Memory B cell (primary cell): ENCODE measurements at places on chromosomes 4 and X.

GRCh38 chr4:120923207-120923522 is 639 bp upstream of the PRDM5 start:
- DNase-seq, result no peak

DNA sequence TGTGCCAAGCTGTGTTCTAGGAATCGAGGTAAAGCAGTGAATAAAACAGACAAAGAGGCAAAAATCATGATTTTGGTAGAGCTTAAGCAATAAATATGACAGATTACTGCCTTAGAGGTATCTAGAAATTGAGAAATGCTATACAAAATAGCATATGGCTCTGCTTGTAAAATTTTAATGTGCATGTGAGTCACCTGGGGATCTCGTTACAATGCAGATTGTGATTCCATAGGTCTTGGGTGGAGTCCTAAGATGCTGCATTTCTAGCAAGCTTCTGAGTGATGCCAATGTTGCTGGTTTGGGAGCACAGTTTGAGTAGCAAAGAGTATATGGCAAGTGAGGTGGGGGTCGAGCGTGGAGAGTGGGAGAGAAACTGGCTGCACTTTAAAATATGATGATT is 697.3 kb upstream of the MAGEB2 start:
- DNase-seq, result no peak

- no peak for DNase-seq
Measured at GRCh38 chr4:158315706-158316105, 105.4 kb downstream of the TMEM144 start.

DNA sequence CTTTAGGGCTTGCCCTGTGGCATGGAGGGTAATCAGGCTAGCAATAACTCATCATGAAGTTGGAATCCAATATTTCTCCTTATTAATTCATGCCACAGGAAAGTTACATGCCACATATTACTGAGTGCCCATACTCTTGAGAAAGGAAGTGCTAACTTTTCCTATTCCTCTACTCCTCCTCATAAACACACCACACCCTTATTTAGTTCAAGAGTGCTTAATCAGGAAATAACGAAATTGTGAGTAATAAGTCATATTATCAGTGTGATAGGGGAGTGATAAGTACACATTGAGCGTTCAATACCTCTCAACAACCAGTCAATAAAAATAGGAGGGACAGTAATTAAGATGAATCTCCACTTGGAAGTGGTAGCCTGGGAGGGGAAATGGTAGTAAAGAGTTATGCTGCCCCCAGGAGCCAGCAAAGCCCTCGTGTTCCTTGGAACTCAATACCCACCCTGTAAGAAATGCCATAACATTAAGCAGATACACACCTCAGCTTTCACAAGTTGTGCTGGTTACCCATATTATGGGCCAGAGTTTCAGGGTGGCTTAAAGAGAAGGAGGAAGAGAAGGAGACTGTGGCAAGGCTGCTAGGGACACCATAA is 410.0 kb upstream of the NR3C2 start:
- no peak for DNase-seq

DNA sequence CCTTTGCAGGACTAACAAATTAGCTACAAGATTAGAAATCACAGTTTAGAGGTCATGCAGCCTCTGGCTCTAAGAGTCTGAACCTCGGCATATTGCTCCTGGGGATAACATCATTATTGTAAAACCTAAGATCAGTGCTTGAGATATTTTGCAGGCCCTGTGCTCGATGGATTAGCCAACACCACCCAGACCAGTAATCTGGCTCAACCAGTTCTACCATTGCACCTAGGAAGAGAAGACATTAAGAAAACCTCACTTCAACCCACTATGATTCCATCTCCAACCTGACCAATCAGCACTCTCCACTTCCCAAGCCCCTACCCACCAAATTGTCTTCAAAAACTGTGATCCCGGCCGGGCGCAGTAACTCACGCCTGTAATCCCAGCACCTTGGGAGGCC is 43.6 kb downstream of the WFS1 start:
- DNase-seq, result no peak

DNA sequence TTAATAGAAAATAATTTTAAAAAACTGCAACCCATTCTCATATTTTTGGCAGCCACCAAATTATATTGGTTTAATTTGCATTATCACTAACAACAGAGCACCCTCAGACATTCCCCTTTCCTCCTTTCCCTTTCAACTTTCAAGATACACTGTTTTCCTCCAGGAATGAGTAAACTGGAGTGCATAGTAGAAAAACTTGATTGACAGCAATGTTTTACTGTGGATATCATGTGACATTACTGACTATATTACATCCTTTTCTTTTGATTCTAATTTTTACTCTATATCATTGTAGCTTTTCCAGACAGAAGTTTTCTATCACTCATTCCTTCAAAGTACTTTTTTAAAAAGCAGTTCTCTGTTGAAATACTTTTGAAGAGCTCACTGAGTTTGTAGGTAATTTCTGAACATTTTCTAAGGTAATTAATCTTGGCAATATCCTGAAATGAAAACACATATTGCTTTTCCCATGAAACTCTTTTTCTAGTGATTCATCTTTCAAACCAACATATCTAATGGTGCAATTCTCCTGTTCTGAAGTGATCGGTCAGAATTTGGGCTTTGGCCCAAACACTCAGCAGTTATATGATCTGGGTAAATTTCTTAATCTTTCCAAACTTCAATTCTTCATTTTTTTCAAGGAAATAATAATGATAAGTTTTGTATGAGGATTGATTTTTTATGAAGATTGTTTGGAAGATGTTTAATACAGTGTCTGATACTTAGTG is 920.4 kb upstream of the EPHA5 start:
- DNase-seq, result no peak

DNA sequence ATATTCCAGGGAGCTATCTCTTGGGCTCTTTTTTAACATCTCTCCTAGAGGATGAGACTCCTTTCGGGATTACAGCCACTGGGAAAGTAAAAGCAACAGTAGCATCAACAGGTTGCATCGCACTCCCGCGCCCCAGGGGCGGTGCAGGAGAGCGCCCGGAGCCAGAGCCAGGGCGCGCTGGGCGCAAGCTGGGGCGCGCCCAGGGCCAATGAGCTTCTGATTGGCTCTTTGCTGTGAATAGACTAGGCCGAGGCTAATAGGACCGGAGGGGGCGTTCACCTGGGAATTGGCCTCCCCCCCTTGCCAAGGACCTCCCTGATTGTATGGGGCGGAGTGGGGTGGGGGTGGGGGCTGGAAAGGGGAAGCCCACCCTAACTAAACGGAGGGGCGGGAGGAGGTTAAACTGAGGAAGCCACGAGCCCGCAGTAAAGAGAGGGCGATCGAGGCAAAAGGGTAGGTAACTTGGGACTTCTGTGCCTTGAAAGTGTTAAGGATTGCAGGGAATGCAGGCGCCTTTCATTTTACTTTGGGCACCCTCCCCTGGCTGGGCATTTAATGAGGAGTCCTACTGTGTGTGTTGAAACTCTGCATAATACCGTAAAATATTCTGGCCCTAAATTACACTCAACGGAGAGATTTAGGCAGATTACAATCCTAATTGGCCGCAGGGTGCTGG is 1.1 kb upstream of the ATOH1 start:
- DNase-seq, result no peak

DNA sequence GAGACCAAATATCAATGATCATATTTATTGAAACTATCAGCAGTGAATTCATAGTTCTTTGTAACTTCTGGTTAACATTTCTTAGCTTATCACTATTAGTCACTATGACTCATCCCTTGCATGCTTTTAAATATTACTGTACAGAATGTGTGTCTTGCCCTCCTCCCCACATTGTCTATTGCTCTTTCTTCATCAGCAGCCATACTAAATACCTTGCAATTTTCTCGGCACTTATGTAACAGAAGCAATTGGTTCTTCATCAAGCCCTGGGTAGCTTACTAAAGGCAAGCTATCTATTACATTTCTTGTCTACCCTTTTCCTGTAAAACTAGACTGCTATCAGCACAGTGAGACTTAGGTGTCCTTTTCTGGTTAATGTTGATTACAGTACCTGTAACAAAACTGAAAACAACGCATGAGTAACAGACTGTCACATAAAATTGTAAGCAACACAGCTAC is 8.2 kb downstream of the KLHL4 start:
- no peak for DNase-seq

DNA sequence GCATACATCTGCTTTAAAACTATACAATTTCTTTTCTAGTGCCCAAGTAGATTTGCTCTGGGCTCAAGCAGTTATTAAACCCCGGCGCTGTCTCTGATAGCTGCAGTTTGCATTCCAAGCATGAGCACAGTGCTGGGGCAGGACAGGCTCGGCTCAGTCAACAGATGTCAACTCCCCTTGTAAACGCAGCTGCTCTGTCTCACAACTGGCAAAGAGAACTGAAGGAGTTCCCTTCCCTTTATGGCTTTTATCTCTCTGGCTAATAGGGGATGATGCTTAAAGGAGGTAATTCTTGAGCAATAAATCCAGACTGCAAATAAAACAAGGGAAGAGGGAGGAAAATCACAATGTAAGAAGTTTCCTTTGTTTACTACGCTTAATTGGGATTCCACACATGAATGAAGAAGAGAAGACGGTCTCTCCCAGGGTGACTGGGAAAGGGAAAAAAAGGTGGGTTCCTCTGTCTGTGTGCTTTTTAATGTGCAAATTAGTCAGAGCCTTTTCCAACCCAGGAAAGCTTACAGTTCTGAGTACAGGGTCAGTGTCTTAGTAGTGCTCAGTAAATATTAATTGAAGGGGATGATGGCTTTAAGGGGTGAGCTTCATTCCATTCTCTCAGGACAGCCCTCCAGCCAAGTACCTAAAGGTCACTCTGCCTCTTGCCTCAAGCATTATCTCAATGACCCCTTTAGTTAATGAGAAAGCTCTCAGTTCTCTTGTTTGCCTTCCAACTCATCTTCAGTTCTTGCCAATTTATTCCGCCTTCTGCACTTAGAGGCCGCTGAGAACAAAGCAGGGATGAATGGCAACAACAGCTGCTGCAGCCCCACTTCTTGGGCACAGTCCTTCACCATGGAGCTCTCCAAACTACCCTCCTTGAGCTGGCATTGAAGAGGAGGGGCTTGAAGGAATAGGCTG is 155.7 kb upstream of the JADE1 start:
- no peak for DNase-seq

DNA sequence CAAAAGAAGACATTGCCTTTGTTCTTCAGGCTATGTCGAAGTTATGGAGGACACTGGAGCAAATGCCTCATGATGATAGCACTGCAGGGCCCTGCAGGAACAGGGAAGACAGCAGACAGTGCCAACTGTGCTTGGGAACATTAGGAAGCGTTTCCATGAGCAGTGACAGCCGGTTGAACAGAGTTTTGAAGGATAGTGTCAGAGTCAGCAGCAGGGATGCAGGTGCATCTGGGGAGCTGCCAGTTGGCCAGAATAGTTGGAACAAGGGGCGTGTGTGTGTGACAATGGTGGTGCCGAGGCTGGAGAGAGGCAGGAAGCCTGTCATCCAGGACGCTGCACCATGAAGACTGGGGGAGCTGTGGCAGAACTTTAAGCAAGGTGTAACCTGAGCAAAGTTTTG is 88.6 kb downstream of the SHROOM3 start:
- DNase-seq, result no peak

- no peak for DNase-seq
Measured at GRCh38 chr4:98861100-98861884, 67.6 kb downstream of the EIF4E start.

- peak; percentile 36 for DNase-seq
Measured at GRCh38 chr4:87073199-87074120, 138.6 kb downstream of the AFF1 start.

GRCh38 chrX:118714521-118714920 is 12.9 kb upstream of the IL13RA1 start:
- no peak for DNase-seq

- no peak for DNase-seq
Measured at GRCh38 chr4:33649015-33649414, 2595.3 kb downstream of the ARAP2 start.

DNA sequence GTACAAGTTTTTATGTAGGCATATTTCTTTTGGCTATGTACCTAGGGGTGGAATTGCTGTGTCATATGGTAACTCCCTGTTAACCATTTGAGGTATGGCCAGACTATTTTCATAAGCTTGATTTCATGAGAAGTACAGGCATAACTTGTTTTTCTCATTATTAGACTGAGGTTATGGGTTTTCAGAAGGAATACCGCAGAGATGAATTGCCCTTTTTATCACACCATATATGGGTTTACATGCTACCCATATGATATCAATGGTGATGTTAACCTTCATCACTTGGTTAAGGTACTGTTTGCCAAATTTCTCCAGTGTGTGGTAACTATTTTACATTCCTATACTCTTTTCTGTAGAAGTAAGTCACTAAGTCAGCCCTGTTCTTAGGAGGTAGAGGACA is 23.5 kb downstream of the RAB40A start:
- DNase-seq, result no peak
